ENCODE measurements at places on chromosomes 3 and 15.

DNA sequence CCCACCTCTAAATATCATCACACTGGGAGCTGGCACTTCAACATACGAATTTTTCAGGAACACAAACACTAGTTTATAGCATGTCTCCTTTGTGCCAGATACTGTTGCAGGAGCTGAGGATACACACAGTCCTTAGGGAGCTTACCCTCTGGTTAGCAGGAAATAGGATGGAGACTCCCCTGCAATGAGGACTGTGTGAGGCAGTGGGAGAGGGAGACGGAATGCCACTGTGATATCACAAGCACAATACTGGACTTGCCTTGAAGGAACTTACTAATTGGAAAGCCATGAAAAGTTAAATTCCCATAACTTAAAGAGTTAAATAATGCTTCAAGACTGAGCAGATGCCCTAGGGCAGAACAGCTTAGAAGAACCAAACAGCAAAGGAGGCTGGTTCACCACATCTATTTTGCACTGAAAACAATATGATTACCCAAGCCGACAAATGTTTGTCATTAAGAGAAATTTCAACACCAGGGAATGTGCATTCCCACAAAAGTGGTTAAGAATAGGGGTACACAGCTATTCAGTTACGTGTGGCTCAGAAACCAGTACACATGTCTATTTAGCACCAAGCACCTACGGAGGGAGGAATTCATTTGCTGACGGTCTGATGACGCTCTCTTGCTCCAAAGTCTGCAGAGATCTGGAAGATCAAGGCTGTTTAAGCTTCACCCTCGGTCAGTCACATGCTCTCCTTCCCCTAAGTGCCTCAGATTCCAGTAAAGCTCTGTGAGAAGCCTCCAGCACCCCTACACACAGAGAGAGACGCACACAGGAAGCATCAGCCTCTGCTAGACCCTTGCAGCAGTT is 5.2 kb downstream of the TBC1D2B start:
- no peak for DNase-seq

DNA sequence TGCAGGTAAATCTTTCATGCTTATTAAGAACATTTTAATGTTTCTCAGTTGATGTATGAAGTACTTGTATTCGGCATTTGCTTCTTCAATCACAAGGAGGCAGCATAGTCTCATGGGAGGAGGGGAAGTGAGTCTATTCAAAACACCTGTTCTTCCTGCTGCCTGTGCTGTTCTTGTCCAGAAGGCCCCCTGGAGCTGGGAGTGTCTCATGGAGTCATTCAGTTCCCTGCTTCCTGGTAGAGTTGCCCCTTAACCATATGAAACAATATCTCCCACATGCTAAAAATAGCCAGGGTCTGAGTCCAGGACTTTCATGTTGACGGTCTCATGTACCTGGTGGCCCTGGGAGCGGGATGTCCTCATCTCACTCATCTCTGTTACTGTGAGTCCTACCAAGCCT is 15.5 kb upstream of the PPP1R2 start:
- DNase-seq, result no peak

DNA sequence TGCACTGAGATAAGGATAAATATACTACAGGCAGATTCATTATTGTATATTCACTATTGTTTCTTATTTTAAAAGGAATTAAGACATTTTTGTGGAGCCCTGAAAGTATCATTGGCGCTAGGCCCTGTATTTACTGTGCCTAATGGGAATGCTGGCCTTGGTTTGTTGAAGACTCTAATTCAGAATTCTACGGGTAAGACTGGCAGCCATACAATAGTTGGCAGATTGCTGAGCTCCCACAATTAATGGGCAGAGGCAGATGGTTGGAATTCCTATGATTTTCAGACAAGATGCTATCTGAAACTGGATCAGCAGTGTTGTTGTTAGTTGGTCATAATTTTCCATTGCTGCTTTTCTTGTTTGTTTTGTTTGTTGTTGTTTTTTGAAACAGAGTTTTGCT is 14.7 kb downstream of the PGBD4 start:
- no peak for DNase-seq

DNA sequence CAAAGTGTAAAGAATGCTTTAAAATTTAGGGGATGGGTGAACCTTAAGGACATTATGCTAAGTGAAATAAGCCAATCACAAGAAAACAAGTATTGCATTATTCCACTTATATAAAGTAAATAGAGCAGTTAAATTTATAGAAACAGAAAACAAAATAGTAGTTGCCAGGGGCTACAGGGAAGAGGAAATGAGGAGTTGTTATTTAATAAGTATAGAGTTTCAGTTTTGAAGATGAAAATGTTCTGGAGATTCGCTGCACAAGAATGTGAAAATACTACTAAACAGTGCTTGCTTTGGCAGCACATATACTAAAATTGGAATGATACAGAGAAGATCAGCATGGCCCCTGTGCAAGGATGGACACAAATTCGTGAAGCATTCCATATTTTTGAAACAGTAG is 32.0 kb downstream of the DNAH12 start:
- DNase-seq, result peak; percentile 5

DNA sequence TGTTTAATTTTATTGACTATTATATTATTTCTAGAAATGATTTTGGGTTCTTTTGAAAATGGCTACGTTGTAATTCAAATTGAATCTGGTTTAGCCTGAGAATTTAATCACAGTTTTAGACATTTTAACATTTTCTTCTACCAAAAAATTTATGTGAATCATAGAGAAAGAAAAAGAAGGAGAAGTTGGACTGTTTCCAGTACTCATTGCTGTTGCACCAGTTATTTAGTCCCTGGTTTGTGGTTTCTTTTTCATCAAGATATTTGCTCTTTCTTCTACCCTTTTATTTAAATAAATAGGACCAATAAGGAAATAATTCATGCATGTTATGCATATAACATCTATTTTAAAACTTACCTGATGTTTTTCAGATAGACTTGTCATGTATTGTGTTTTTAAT is 1337.1 kb downstream of the ROBO1 start:
- DNase-seq, result peak; percentile 22

DNA sequence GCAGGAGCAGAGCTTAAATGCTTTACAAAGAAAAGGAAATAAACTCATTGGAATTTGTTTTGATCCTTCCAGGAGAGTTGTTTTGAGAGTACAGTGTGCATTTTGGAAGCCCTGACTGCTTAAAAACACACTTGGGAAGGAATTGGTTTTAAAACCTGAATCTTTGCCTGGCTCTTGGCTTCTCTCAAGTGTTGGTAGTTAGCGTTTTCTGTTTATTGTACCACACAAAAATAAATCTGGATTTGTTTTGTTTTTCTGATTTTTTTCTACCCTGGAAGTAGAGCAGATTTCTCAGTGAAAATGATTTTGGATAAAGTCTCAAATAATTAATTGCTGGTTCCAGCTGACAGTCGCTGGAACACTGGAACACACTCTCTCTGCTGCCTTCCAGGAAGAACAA is 90.6 kb downstream of the CHST2 start:
- DNase-seq, result no peak

- no peak for DNase-seq
Measured at GRCh38 chr15:90219421-90220141, 14.2 kb downstream of the CIB1 start.

DNA sequence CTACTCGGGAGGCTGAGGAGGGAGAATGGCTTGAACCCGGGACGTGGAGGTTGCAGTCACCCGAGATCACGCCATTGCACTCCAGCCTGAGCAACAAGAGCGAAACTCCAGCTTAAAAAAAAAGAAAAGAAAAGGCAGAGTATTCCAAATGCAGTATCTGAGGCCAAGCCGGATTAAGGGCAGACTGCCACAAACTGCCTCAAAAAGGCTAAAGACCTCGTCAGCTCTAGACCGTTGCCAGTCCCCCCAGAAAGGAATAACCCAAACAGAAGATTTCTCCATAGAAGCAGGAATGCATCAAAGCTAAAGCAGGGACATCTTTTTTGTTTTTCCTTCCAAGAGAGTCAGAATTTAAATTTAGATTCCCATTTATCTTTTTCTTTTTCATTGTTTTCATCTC is 72.9 kb downstream of the TM4SF4 start:
- peak; percentile 81 for DNase-seq

DNA sequence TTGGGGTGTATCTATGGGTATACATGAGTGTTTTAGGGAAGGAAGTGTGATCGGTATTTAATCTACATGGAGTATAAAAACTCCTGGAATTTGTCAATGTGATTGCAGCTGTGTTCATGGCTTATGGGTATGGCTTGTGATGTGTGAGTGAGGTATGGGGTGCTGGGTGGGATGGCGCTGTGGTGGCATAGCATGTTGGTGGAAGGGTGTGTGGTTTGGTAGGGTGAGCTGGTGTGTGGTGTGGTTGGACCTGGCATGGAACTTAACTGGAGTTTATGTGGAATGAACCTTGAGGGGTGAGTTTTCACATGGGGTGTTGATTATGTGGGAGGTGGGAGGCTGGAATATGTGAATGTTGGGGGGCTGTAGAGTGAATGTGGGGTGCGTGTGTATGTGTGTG is 492 bp upstream of the MOBP start:
- no peak for DNase-seq

- peak; percentile 82 for DNase-seq
Measured at GRCh38 chr3:111338059-111338698, 203.8 kb upstream of the CD96 start.

DNA sequence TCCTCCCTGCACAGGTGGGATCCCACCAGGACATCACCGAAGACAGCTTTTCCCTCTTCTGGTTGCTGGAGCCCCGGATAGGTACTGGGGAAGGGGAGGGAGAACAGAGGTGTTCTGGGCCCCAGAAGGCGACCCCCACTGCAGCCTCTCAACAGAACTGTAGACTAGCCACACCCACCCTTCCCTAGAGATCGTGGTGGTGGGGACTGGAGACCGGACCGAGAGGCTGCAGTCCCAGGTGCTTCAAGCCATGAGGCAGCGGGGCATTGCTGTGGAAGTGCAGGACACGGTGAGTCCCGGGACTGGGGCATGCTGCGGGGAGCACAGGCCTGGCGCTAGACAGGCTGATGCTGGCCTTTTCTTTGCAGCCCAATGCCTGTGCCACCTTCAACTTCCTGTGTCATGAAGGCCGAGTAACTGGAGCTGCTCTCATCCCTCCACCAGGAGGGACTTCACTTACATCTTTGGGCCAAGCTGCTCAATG is 809 bp downstream of the NDUFAF3 start:
- no peak for DNase-seq

DNA sequence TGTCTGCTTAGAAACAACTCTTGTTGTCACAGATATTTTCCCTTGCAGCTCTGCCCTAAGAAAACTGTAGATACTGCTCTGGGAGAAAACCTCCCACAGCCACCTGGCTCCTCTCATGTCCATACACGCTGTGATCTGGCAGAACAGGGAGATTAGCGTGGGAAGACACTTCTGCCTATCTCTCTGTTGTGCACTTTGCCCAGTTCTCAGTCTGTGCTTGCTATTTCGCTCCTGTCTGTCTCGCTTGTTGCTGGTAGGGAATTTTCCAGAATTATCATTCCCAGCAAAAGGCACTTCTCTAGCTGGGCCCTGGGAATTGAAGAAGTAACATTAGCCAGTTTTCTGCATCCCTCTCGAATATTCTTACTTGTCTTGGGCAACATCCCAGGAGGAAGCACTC is 8.1 kb upstream of the GATM start:
- DNase-seq, result no peak

GRCh38 chr3:71893122-71893521 is 108.2 kb upstream of the PROK2 start:
- DNase-seq, result no peak

DNA sequence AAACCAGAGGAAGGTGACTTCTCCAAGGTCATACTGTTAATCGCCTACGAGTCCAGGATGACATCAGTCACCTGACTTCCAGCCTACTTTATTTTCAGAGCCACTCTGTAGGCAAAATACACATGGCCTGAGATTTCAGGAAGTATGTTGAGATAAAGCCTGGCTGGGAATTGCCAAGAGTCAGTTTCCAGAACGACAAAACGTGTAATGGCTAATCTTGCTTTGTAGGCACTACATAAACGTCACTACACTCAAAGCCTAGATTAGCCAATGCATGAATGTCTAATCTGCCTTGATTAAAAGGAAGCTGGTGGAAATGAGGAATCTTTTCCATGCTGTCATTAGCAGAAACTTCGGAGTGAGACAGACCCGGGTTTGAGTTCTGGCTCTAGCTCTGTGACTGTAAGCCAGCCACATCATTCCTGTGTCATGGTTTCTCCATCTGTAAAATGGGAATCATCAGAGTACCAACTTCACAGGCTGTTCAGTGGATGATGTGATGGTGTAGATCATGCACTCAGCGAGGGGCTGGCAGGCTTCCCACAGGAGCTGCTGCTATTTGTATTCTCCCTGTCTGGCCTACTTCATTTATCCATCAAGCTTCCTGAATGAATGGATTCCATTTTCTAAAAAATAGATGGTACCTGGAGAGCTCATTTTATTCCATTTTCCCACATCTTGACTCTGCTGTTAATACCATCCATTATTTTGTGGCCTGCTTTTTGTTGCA is 241.9 kb downstream of the XXYLT1 start:
- DNase-seq, result no peak

DNA sequence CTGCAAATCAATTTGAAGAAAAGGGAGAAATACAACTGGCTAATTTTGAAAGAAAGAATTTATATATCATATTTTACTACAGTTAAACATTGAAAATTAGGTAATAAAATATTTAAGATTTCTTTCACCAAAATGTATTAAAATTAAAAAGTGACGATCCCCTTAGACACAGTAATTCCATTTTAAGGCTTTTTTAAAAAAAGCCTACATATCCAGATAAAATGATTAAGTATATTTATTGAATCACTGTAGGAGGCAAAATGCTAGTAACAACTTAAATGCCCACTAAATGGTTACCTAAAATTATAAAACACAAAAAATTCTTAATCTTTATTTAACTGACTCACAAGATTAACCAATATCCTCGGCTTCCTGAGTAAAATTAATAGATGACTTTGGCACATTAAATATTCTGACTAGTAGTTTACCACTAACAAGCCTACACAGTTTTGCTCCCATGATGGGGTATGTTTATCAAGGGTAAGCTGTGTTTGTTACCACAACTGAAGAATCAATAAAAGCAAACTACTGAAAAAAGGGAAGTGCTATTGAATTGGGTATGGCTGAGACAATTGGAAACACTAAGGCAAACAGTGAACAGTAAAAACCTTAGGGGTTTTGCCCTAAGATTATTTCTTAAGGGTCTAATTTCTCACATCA is 28.4 kb downstream of the ANKRD28 start:
- DNase-seq, result no peak

GRCh38 chr3:45896956-45897355 is 10.6 kb downstream of the CCR9 start:
- no peak for DNase-seq

DNA sequence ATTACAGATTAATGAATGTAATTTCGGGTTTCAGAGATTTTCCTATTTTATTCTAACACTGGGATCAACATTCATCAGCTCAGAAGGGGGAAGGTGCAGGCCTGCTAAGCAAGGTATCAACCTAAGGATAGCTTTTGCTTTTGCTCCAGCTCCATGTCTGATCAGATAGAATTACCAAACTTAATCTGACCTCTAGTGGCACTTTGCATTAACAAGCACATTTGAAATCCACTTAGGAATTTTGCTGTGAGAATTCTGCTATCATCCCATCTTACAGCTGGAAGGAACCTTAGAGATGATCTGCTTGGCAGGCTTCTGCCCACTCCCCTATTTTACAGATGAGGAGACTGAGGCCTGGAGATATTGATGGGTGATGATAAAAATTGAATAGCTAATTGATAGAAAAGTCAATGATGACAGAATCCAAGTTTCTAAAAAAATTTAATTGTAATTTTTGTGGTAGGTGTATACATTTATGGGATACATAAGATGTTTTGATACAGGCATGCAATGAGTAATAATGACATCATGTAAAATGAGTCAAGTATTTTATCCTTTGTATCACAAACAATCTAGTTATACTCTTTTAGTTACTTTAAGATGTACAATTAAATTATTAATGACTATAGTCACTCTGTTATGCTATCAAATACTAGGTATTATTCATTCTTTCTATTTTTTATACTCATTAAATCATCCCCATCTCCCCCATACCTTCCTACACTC is 209.2 kb upstream of the ZPLD1 start:
- DNase-seq, result peak; percentile 75
